ENCODE measurements at places on chromosomes 2 and 18.

- H3K27ac ChIP-seq = no peak overlapping the region
- no peaks in the 10 kb centered on the region for H3K4me1 ChIP-seq
- H3K27me3 ChIP-seq = no peaks in the 10 kb centered on the region
- DNase-seq = no peak
Measured at GRCh38 chr2:38473333-38474005, 96.4 kb upstream of the ATL2 start.

- H3K27me3 ChIP-seq = no peaks in the 10 kb centered on the region
- no peak overlapping the region for H3K27ac ChIP-seq
- DNase-seq = no peak
- H3K36me3 ChIP-seq = no peaks in the 10 kb centered on the region
- no peak overlapping the region for H3K4me3 ChIP-seq
Measured at GRCh38 chr2:190380962-190381412, 27.2 kb upstream of the MFSD6 start.

DNA sequence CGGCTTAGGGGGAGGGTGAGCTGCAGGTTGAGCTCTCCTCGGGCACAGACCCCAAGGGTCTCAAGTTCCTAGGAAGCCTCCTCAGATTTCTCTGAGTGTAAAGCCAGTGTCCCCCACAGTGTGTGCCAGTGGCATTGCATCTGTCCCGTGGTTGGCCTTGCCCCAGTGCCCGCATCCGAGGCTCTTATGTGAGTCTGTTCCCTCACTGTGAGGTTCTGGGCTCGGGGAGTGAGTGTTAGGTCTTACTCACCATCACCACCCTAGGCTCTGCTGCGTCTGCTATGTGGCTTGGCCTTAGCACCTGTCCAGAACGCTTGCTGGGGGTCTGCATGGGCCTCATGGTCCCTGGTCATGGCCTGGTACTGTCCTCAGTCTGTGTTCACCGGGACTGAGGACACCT lies 88.7 kb upstream of the PXDN start:
- H3K4me3 ChIP-seq = no peak overlapping the region
- no peak for DNase-seq
- no peak overlapping the region for H3K27ac ChIP-seq
- no peaks in the 10 kb centered on the region for H3K27me3 ChIP-seq

DNA sequence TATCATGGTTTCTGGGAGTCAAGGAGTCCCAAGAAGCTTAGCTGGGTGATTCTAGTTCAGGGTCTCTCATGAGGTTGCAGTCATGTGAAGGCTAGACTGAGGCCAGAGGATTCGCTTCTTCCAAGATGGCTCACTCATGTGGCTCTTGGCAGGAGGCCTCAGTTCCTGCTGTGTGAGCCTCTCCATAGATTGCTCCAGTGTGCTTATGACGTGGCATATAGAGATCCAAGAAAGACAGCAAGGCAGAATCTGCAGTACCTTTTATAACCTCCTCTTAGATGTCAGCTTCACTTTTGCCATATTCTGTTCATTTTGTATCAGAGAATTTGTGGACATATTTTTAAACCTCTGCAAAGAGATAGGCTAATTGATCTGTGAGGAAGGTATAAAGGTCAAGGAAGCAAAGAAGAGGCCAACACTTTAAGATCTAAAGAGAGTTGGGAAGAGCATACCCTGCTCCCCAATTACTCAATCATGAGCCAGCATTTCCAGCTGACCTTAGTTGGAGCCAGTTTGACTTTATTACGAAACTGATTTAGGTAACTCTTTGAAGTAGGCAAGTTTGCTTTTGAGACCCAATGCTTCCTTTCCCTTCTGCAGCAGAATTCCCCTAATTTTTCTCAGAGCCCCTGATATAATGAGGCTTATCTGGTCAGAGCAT lies 134.7 kb downstream of the EML6 start:
- no peak overlapping the region for H3K27ac ChIP-seq
- H3K27me3 ChIP-seq = no peaks in the 10 kb centered on the region
- H3K4me3 ChIP-seq = no peak overlapping the region
- DNase-seq = no peak

Measured in liver (tissue), 10 donors.